HFFc6 (cell line): ENCODE measurements at places on chromosomes 3 and 15. TPM values are rescaled to one million over a fixed set of nuclear protein-coding genes. Genes with fewer than 3 reads are reported as not detected.
A peak's percentile ranks its signal among the peaks of the same experiment; 100 is the strongest.

GRCh38 chr3:81199587-81199986 is 561.9 kb downstream of the GBE1 start:
- DNase-seq: no peak

DNA sequence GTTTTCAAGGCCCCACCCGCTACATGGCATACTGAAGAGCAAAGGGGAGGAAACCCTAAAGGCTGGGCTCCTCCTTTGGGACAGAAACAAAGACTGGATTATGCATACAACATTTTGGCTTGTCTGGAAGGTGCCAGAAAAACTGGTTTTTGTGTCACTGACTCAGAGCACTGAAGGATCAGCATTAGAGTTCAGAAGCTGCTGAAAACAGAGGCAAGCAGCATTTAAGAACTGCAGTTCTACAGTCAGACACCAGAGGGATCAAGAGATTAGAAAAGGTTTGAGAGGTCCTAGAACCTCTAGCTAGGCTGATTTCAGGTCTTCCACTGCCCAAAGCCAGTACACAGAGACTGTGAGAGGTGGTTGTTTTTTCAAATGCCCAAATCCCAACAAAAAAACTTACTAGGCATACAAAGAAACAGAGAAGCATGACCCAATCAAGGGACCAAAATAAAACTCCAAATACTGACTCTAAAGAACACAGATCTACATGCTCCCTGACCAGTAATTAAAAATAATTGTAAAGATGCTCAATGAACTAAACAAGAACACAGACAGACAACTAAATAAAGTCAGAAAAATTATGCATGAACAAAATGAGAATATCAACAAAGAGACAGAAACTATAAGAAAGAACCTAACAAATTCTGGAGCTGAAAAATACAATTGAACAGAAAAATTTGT is 91.2 kb downstream of the SENP2 start:
- DNase-seq: peak; percentile 74

- no peak for DNase-seq
Measured at GRCh38 chr3:99919694-99920093, 102.0 kb downstream of the CMSS1 start.

GRCh38 chr3:171653701-171654100 is 156.6 kb downstream of the PLD1 start:
- DNase-seq: no peak

Gene SLC28A1
- total RNA-seq: not detected in 3 replicates
